Stimulated activated CD4-positive, alpha-beta T cell treated with anti-CD3 and anti-CD28 coated beads, Interleukin-12 subunit alpha, Interleukin-12 subunit beta, amount 100 ng/mL, for 48 hours (primary cell): ENCODE measurements at places on chromosomes 6 and 20.

DNA sequence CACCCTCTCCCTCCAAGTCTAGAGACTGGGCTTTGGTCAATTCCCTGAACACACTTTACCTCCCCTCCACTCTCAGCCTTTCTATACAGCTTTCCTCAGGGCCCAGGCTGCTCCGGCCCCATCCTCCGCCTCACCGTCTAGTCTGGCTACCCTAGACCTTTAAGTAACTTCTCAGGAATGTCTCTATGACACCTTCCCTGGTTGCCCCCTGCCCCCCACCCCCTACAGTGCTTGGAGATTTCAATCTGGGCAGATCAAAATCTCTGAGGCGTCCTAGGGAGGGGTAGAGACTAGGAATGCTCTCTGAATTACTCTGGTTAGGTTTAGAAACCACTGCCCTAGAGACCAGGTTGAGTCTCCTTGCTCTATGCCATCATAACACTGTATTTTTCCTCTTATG lies 6.1 kb downstream of the UBE2J1 start:
- no peak for DNase-seq

- no peak for DNase-seq
Observed at GRCh38 chr6:6872459-6873344, 235.1 kb upstream of the RREB1 start.

DNA sequence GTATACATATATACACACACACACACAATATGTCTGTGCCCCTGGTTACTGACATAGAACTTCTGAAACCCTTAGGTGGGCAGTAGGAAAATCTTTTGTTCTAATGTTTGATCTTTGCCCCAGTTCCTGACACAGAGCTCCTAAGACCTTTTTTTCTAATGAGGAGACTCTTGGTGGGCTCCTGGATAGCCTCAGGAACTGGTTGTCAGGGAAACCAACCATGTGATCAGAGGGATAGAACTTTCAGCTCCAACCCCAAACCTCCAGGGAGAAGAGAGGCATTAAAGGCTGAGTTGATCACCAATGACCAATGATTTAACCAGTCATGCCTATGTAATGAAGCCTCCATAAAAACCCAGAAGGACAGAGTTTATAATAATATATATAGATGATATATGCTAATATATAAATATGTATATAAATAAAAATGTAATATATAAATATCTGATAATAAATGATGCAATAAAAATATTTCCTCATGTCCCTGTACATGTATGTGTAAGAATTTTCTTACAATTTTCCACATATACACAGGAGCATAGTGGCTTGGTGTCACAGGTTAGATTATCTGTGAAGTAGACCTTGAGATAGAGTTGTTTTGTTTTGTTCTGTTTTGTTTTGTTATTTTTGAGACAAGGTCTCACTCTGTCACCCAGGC lies 93.3 kb downstream of the GPX5 start:
- no peak for DNase-seq

DNA sequence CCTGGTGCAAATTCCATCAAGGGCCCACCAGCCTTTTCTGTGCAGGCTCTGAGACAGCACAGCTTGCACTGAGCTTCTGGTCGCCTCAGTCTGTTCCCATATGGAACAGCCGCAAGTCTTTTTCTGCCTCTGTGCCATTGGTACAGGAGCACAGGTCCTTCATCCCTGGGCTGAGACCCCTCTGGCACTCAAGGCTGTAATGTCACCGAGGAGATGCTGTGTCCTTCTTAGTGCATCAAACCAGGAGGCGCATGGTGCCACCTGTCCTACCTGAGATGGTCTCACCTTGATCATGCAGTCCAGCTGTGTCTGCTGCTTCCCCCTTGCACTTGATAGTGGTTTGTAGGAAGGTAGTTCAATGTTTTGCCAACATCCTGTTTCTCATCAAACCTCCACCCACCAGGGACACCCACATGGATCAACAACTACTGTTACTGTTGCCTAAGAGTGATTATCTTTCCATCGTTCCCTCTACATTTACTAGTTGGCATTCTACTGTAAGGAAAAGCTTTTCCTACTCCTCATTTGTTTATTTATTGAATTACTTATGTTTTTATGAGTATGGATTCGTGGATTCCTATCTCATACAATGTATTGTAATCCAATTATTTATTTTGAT lies 29.0 kb downstream of the FAM50B start:
- DNase-seq: no peak

- no peak for DNase-seq
Observed at GRCh38 chr20:36116807-36117441, 37.6 kb upstream of the EPB41L1 start.
